Activated naive CD4-positive, alpha-beta T cell treated with anti-CD3 and anti-CD28 coated beads for 36 hours (primary cell): ENCODE measurements at places on chromosomes 12 and 14.

GRCh38 chr12:7374423-7375144 is 69.4 kb downstream of the CD163L1 start:
- no peak overlapping the region for H3K4me3 ChIP-seq
- DNase-seq = peak; percentile 44
- H3K4me1 ChIP-seq = no peaks in the 10 kb centered on the region
- H3K27me3 ChIP-seq = peaks cover 14% of the 10 kb centered on the region
- H3K27ac ChIP-seq = no peak overlapping the region
- H3K36me3 ChIP-seq = no peaks in the 10 kb centered on the region

GRCh38 chr14:87935081-87935828 is 57.7 kb downstream of the GALC start:
- H3K4me3 ChIP-seq = no peak overlapping the region
- no peak overlapping the region for H3K27ac ChIP-seq
- peaks cover 9% of the 10 kb centered on the region for H3K36me3 ChIP-seq
- H3K27me3 ChIP-seq = no peaks in the 10 kb centered on the region
- peaks cover 3% of the 10 kb centered on the region for H3K4me1 ChIP-seq

DNA sequence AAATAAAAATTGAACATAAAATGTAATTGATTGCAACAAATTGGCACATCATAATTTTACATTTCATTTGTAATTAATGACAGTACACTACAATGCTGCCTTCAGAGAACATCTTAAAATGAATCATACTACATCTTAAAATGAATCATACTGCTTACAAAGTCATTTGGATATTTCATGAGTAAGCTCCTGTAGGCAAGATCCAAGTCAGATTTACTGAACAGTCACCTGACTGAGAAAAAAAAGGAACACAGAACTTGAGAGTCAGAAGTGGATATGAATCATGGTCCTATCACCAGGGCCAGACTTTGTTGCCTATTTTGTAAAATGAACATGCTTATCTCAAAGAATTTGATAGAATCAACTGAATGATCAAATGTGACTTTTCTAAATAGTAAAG is 32.7 kb upstream of the FBLN5 start:
- H3K4me1 ChIP-seq = peaks cover 30% of the 10 kb centered on the region
- H3K36me3 ChIP-seq = peaks cover 25% of the 10 kb centered on the region
- no peak overlapping the region for H3K4me3 ChIP-seq
- no peak overlapping the region for H3K27ac ChIP-seq
- H3K27me3 ChIP-seq = no peaks in the 10 kb centered on the region

DNA sequence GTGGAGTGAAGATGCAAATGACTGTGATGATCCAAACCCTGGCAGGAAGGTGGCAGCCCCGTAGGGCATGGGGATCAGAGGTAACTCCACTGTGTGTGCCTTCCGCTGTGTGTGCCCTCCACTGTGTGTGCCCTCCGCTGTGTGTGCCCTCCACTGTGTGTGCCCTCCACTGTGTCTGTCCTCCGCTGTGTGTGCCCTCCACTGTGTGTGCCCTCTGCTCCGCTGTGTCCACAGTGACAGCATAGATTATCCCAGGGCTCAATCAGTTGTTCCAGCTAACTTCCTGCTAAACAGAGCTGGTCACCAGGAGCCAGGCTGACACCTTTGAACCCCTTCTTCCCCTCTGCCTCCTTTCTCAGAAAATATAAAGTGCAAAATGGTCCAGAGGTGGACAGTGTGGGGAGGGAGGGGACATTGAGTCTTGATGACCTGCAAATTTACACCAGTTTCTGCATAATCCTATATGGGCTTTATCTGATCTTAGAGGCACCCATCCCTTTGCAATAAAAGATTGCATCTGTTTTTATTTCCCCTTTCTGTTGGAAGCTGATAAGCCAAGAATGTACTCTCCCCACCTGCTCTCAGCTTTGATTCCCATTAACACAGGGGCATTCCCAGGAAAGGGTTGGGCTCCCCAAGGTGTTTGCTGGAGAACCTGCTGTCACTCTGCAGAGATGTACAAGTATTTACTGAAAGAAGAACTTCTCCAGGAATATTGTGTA is 21.6 kb upstream of the HNF1A start:
- DNase-seq = no peak
- peaks cover 26% of the 10 kb centered on the region for H3K4me1 ChIP-seq
- no peaks in the 10 kb centered on the region for H3K36me3 ChIP-seq
- no peak overlapping the region for H3K27ac ChIP-seq
- no peaks in the 10 kb centered on the region for H3K27me3 ChIP-seq
- no peak overlapping the region for H3K4me3 ChIP-seq

DNA sequence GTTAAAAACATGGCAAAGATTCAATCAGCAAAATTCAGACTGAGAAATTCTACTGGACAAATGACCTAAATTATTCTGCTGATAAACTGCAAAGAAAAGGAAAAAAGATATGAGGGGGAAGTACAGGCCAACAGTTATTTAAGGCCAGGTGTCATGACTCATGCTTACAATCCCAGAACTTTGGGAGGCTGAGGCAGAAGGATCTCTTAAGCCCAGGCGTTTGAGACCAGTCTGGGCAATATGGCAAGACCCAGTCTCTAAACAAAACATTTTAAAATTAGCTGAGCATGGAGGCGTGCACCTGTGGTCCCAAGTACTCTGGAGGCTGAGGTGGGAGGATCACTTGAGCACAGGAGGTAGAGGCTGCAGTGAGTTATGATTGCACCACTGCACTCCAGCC is 91.8 kb upstream of the USP15 start:
- no peak overlapping the region for H3K4me3 ChIP-seq
- H3K27me3 ChIP-seq = no peaks in the 10 kb centered on the region
- no peaks in the 10 kb centered on the region for H3K4me1 ChIP-seq

DNA sequence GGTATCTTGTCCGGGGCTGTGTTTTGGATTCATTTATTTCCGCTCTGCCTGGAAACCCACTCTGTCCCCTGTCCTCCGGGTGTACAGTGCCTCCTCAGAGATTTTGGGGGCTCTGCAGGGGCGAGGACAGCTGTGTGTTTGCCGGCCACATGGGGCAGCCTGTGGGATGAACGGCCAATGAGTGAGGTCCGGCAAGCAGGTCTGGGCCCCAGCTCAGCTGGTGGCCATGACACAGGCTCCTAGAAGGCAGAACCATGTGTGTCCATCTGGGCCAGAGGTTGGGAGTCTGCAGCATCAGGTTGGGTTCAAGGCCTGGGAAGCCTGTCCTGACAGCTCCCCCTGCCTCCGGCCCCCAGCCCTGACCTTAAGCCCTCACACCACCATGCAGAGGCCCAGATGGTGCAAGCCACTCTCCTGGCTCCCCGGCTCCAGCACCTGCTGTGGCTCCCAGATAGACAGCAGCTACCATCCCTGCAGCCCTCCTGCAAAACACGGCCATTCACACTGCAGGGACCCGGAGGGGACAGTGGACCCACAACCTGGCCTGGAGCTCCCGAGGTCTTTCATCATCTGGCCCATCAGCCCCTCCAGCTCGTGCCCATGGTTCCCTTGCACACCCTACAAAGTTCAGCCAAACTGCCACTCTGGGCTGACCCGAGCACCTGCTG is 220.1 kb upstream of the C14orf180 start:
- no peak overlapping the region for H3K4me3 ChIP-seq
- H3K27ac ChIP-seq = no peak overlapping the region
- no peaks in the 10 kb centered on the region for H3K27me3 ChIP-seq
- peaks cover under 1% of the 10 kb centered on the region for H3K4me1 ChIP-seq
- peak; percentile 3 for DNase-seq
- no peaks in the 10 kb centered on the region for H3K36me3 ChIP-seq
